Erythroblast (primary cell): ENCODE measurements at places on chromosomes 1 and 21.
A peak's percentile ranks its signal among the peaks of the same experiment; 100 is the strongest.

GRCh38 chr1:110750562-110750961, 75.8 kb upstream of the KCNA3 start:
- DNase-seq, result no peak

- DNase-seq, result no peak
These were observed 91.7 kb upstream of the CD34 start for GRCh38 chr1:208002672-208003071.

GRCh38 chr1:54304518-54304917, 101.7 kb downstream of the SSBP3 start:
- DNase-seq, result no peak

DNA sequence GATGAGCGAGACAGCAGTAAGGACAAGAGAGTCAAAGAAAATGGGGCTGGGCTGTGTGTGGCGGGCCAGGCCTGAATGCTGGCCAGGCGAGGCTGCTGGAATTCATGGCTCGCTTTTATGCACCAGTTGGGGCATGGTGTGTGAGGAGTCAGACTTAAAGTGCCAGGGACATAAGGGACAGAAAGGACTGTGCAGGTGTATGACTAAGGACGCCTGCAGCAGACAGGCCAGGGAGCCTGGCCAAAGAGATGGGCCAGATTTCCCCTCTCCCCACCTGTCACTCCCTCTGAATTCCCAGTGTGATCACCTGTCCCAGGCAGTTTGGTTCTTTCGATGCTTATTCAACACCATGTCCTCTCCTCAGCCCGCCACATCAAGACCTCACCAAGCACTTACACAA, 16.9 kb upstream of the SMIM12 start:
- no peak for DNase-seq

DNA sequence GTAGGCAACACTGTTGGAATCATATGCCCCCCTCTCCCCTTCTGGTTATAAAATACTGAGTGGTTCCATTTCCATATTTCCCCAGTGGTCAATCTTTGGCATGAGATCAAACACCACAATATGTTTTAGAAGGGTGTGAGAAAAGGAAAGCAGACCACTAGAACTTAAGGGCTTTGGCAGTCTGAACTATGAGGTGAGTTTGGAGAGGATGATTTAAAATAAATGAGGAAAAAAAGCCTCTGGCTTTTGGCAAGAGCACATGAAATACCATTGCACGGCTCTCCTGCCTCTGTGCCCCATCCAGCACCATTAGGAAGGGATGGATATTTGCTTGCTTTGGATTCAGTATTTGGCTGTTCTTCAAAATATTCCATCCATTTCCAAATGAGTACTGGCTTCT, 339.5 kb upstream of the C1orf87 start:
- DNase-seq, result no peak

DNA sequence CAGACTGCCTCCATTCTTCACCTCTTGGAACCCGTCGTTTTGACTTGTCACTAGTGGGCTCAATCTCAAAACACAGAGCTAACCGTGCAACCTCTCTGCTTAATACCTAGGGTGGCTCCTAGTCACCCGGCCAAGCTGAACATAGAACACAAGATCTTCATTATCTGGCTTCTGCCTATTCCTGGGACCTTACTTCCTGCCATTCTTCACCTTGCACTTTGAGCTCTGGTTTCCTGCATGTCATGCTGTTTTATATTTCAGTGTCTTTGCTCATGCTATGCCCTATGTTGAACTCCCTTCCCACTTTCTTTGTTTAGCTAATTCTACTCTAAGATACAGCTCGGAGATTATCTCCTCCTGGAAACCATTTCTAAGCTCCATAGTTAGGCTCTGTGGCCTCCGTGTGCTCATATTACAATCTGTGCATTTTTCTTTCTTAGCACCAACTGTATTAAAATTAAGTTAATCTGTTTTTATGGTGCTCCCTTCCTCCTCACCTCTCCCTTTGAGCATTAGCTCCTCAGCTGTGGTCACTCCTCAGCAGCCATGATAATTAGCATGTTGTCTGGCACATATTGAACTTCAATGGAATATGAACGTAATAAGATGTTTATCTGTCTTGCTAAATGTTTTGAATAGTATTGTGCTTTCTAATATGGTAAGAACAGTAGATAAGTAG, 13.1 kb downstream of the GPSM2 start:
- DNase-seq, result no peak

DNA sequence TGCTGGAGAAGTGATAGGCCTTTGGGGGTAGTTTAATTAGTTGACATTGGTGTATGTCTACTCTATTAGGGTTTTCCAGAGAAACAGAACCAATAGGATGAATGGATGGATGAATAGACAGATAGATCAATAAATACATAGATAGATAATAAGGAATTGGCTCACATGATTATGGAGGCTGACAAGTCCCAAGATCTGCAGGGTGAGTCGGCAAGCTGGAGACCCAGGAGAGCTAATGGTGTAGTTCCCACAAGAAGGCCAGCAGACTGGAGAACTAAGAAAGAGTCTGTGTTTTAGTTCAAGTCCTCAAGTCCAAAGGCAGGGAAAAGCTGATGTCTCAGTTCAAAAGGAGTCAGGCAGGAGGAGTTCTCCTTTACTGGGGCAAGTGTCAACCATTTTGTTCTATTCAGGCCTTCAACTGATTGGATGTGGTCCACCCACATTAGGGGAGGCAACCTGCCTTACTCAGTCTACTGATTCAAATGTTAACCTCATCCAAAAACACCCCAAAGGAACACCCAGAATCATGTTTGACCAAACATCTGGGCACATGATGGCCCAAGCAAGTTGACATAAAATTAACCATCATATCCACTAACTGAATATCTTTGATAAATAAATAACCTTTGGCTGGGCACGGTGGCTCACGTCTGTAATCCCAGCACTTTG, 4.5 kb upstream of the SDE2 start:
- DNase-seq, result peak; percentile 37

DNA sequence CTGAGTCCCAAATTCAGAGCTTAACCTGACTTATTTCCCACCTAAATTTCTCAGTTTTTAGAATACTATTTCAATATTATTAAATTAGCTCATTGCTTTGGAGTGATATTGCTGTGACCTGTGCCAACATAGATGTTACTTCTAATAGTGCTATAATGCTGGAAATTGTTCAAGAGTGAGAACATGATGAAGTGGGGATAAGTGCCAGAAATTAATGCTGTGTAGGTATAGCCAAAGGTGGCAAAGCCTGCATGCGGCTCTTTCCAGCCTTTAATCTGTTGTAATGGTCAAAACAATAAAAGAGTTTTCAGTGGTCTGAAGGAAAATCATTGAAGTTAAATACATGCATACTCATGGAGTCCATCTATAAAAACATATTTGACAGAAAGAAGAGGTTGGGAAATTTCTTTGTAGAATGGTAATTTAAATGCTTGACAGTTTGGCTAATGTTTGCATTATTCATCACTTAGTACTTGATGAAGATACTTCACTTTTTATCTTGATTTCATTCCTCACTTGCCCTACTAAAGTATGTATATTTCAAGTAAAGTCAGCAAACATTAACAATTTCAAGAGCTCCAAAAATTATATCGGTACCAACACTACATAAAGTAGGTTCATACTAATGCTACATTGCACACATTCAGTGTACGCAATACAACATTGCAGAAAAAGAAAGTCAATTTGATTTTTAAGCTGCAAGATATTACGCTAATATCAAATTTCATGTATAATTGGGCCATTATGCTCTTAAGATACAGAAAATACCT, 82.1 kb downstream of the OLFM3 start:
- no peak for DNase-seq

- no peak for DNase-seq
These were observed 30.4 kb downstream of the NPHS2 start for GRCh38 chr1:179545321-179545720.

DNA sequence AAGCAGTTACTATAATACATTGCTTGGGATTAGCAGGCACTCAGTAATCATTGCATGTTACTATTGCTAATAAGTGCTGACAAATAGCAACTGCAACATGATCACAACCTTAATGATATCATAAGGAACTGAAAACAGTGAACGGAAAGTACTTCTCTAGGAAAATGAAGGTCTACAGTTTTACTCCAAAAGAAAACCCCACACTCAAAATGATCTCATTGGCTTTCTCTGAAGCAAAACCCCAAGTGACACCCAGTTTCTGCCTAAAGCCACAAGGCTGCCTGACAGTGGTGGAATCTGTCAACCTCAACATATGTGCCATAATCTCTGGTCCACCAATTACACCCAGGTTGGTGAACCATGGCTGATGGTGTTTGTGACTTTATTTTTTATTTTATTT, 137.6 kb downstream of the PTGER3 start:
- no peak for DNase-seq

DNA sequence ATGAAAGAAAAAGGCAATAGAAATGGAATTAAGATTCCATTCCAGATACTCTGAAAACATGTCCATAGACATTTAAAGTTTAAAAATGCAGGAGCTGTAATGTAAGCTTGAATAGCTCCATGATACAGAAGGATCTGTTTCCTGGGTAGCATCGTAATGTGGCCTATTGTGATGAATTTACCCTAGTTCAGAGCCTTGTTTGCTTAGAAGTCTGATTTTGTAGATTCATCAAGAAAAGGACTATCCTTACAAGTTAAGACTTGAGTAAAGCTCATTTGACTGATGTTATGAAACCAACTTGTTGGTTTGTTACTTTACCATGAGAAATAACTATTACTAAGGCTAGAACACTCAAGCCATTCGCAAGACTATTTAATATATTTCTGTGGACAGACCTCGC, 55.5 kb downstream of the KIF1B start:
- no peak for DNase-seq

DNA sequence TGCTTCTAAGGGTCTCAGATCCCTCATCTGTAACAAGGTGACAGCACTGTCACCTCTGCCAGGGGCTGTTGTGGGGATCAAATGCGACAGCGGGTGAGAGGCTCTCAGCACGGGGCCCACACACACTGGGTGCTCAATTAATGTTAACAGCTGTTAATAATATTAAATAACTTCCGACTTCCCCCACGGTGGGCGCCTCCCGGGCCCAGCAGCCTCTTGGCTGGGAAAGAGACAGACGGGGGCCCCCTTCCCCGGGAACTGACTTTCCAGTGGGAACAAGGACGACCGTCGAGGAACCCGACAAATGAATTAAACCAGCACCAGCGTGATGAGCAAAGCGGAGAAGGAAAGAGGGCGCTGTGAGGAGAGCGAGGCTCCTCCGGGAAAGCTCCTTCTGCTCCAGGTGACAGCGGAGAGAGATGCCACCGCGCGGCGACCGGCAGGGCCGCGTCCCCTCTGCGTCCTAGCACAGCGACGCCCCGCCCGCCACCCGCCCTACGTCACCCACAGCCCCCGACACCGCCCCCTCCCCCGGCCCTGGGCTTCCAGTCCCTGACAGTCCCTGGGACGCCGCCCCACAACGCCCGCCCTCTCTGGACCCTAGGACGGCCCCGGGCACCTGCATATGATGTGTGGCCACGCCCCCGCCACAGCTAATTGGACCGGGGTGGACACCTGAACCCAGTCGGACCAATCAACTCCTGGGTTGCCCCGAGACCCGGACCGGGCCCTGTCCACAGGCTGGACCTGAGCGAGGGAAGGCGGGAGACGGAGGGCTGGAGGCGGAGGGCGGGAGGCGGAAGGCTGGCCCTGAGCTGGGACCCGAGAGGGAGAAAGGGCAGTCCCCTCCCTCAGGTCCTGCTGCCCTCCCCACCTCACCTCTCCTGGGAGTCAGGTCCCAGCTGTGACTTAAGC, 38.2 kb downstream of the MATN1 start:
- no peak for DNase-seq

- peak; percentile 34 for DNase-seq
These were observed 6.4 kb downstream of the UTP11 start for GRCh38 chr1:38018864-38019343.

- DNase-seq, result no peak
These were observed 3.9 kb upstream of the SKI start for GRCh38 chr1:2224170-2224584.

GRCh38 chr21:15506086-15506485, 223.7 kb upstream of the USP25 start:
- DNase-seq, result no peak

- DNase-seq, result no peak
These were observed 3.7 kb downstream of the AURKAIP1 start for GRCh38 chr1:1371364-1371745.

DNA sequence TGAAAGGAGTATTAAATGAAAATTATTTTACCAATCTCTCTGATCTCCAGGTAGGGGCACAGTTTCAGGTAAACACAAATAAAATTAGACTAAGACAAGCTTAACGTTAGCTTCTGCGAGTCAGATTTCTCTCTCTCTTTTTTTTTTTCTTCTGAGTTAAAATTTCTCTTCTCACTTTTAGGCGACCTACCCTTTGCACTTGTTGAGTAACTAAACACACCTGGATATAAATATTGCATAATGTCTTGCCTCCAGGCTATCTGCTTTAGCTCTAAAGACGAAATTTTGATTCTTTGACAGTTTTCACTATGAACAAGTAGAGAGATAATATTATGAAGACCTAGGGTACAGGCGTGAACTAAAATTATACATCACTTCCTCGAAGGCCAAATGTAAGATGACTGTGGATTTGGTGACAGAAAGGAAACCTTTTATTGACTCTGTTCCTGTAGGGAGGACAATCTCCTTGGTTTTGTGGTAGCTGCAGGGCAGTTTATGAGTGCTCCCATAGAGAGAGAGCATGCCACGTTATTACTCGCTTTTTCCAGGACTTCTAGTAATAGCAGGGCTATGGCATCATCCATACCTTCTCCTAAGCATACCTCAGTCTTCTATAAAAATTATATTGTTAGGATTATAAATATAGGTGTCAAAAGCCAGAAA, 303.8 kb upstream of the NEGR1 start:
- DNase-seq, result no peak

- DNase-seq, result no peak
These were observed 508.8 kb upstream of the CAMK1G start for GRCh38 chr1:209074575-209075250.

GRCh38 chr1:160261556-160261892, 825 bp downstream of the DCAF8 start:
- DNase-seq, result peak; percentile 91

- no peak for DNase-seq
These were observed 486 bp upstream of the GJB3 start for GRCh38 chr1:34780528-34780927.

GRCh38 chr1:55707196-55707595, 492.0 kb upstream of the USP24 start:
- no peak for DNase-seq

- no peak for DNase-seq
These were observed 56.7 kb downstream of the HSF2BP start for GRCh38 chr21:43602266-43603232.

DNA sequence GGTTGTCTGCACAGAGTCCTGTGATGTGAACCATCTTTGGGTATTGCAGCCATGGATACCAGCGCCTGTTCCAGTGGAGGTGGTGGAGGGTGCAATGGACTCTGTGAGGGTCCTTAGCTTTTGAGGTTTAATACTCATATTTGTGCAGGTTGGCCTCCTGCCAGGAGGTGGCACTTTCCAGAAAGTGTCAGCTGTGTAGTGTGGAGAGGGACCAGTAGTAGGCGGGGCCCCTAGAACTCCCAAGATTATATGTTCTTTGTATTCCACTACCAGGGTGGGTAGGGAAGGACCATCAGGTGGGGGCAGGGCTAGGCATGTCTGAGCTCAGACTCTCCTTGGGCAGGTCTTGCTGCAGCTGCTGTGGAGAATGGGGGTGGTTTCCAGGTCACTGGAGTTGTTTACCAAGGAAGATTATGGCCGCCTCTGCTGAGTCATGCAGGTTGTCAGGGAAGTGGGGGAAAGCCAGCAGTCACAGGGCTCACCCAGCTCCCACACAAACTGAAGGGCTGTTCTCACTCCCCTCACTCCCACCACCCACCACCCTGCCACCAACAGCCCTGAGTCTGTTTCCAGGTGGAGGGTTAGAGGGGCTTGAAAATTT, 31.2 kb upstream of the ZNF678 start:
- no peak for DNase-seq
